Stimulated activated CD4-positive, alpha-beta T cell treated with anti-CD3 and anti-CD28 coated beads, Interleukin-1b, Interleukin-23, amount 100 ng/mL, for 1 hour (primary cell): ENCODE measurements at places on chromosomes 11 and 22.

- DNase-seq: no peak
Observed at GRCh38 chr11:45713573-45713972, 48.2 kb upstream of the CHST1 start.

DNA sequence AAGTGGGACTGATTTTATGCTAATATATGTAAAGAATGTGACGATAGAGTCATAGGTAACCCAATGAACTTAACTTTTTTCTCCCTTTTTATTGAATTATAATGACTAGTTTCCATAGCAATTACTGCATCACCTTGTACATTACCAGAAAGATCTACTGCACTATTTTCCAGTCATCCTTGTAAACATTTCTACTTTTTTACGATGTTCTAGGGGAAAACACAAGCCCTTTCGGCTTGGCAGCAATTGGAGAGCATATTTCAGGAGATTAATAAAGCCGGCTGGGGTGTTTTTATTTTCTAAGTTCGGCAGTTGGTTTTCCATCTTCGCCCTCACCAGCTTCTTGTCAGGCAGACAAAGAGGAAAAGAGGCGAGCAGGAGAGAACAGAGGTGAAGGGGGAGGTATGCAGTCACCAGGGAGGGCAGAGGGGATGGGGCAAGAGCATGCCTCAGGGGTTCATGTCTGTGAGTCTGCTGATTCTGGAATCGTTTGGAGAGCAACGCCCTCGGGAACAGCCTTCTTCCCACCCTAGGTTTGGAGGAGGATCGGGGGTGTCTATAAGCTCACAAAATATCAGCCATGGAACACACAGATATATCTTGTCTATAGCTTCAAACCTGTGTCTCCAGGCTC is 476.4 kb downstream of the MIAT start:
- DNase-seq: no peak

- no peak for DNase-seq
Observed at GRCh38 chr22:37128555-37129281, 19.2 kb upstream of the TMPRSS6 start.

DNA sequence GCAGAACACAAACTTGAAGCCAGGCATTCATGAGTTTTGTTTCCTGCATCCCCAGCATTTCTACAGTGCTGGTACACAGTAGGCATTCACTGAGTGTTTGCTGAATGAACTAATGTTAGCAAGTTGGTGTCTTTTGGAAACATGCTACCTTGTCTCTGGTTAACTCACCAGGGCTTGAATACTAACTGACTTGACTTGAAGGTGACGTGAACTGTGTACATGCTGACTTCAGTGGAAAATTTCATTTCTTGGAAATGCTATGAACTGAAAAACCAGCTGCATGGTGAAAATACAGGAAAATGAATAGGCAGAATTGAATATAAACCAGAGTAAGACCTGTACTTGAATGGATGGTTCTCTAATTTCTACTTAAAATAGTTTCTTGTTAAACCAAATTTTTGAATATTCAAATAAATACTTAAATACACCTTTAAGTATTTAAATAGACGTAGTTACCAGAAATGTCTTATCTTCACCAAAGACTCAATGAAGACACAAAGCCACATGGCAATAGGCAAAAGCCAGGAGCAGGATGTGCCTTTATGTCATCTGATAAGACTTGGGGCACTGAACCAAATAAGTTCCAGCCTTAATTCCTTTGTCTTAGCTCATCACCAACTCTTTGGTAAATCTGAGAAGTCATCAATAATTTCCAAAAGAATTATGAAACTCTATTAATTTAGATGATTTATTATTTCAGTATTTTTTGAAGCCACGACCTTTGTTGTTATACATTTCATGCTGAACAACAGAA is 39.7 kb upstream of the POU2AF2 start:
- DNase-seq: no peak

DNA sequence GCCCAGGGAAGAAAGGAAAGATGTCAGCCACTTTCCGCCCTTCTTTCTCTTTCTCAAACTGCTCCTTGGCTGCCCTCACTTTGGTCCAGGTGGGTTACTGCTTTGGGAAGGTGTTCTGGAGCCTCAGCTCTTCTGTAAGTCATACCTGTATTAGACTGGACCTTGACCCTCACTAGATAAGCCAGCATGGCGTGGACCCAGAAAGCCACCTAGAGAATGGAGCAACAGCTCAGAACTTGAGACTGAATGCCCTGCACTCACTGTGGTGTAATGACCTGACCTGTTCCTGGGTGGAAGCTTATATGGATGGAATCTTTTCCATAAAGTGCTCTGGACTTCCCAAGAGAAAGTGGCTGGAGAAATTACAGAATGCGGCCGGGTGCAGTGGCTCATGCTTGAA is 15.6 kb downstream of the ACP2 start:
- DNase-seq: no peak

GRCh38 chr11:44199816-44200215 is 104.3 kb downstream of the EXT2 start:
- DNase-seq: no peak

GRCh38 chr11:9527481-9528135 is 45.9 kb upstream of the WEE1 start:
- no peak for DNase-seq

- no peak for DNase-seq
Observed at GRCh38 chr11:75969626-75970308, 154.8 kb downstream of the UVRAG start.

DNA sequence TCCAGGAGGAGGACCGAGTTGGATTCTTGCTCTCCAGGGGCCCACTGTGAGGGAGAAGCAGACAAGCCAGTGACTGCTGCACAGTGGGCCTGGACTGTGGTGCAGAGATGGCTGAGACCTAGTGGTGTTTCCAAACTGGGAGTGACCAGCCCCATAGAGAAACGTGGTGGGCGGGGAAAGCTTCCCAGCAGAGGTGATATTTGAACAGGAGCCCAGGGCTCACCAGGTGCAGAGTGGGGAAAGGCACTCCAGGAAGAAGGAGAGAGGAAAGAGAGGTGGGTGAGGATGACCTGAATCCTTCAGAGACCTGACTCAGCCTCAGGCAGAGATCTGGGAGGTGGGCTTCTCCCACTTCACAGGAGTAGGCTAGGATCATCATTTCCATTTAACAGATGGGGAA is 52.1 kb upstream of the RASD2 start:
- no peak for DNase-seq

DNA sequence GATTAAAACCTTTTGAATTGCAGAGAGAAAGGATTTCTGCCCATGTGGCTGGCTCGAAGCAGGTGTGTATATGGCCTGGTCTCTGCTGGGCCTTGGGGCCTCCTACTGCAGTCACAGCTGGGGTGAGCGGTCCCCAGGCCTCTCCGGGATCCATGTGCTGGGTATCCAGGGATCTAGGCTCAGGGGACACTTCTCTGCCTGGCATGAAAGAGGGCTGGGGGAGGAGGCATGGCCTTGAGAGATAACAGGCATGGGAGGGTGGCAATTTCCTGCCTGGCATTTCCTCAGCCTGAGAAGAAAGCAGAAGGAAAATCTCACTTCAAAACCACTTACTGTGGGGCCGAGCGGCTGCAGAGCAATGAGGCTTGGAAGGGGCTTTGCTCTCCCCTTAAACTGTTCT is 20.3 kb upstream of the PARVG start:
- DNase-seq: no peak

- no peak for DNase-seq
Observed at GRCh38 chr11:68149417-68149816, 28.2 kb upstream of the CHKA start.

- DNase-seq: no peak
Observed at GRCh38 chr11:122207921-122208764, 92.1 kb upstream of the BLID start.

DNA sequence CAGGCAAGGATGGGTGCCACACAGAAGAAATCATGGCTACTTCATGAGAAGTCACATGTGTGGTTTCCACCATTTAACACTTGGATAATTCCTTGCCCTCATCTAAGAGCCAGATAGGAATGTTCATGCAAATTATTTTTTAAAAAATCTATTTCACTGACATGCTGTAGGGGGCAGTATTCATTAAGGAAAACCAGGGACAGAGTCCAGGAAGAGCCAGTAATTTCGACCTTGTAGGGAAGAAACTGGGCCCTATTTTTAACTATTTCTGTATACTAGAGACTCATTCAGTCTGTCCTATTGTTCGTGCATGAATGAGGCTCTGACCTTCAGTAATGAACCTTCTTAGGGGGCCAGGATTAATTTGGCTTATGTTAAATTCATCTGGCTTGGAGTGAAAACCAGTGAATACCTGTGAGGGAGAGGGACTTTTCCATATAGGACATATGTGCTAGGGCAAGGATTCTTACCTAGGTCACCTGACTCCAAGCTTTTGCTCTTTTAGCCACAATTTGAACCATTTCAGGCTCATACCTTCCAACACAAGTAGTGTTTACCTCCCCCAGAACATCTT is 192.7 kb downstream of the NAV2 start:
- DNase-seq: no peak

DNA sequence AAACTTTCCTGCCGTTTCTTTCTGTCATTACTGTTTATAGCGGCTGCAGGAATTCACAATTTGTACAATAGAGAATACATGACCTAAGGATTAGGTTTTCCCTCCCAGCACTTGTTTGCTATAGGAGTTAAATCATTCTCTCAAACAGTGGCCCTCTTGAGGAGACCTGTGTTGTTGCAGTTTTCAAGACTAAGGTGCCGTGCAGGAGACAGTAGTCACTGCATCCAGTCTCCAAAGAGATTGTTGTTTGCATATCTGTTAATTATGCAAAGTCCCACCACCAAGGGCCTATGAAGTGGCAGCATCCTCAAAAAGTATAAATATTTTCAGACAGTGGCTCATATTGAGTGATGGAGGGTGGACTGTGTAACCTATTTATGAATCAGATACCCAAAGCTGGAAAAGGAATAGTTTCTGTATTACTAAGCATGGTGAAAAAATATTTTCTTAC is 2.3 kb downstream of the PRSS23 start:
- no peak for DNase-seq

DNA sequence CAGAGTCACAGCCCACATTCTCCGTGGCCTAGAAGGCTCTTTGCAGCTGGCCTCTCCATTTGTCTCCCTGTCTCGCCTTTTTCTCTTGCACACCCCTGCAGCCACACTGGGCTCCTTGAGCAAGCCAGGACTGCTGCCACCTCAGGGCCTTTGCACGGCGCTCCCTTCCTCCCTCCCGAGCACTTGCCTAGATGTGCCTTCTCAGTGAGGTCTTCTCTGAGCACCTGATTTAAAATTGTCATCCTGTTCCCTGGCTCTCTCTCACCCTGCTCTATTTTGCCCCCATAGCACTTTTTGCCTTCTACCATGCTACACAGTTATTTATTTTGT is 102.9 kb upstream of the THY1 start:
- no peak for DNase-seq

DNA sequence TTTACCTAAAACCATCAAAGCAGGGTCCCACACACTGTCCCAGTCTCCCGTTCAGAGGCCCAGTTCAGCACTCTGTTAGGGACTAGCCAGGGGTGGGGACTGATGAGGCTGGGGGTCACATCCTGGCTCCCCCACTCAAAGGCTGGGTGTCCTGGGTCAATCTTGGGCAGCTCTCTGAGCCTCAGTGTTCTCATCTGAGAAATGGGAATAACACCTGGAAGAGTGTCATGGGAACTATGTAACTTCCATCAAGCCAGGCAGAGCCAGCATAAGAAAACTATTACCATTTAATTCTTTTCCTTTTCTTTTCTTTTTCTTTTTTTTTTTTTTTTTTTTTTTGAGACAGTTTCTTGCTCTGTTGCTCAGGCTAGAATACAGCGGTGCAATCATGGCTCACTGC is 38.4 kb downstream of the TPST2 start:
- no peak for DNase-seq

DNA sequence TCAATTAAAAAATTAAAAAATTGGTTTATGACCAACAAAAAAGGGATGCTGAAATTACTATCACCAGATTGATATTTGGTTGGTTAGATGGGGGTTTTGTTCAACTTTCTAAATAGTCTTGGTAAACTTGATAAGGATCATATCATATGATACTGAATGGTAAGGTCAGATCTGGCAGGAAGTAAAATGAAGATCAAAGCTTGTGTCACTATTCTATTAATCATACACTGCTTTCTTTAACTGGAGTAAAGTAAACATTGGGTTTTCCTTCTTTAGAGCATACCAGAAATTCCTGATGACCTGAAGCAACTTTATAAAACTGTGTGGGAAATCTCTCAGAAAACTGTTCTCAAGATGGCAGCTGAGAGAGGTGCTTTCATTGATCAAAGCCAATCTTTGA is 40.2 kb downstream of the RRM1 start:
- no peak for DNase-seq

DNA sequence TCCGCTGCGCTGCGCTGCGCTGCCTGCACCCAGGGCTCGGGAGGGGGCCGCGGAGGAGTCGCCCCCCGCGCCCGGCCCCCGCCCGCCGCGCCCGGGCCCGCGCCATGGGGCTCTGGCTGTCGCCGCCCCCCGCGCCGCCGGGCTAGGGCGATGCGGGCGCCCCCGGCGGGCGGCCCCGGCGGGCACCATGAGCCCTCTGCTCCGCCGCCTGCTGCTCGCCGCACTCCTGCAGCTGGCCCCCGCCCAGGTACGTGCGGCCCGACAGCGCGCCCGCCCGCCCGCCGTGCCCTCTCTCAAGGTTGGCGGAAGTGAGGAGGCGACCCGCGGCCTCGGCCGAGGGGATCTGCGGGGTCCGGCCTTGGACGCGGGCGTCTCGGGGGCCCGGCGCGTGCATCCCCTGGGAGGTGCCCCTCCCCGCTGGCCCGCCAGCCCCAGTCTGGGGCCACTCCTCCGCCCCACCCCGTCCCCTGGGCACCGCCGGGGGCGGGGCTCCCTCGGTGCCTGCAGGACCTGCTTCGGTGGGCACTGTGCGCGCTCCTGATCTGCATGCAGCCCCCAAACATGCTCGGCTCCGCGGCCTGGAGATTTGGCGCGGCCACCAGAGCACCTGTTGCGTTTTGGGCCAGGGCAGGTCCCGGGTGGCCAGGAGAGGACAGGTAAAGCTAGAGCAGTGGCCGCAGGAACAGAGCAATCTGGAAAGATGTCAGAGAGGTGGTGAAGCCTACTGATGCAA is 429 bp downstream of the VEGFB start:
- DNase-seq: no peak

DNA sequence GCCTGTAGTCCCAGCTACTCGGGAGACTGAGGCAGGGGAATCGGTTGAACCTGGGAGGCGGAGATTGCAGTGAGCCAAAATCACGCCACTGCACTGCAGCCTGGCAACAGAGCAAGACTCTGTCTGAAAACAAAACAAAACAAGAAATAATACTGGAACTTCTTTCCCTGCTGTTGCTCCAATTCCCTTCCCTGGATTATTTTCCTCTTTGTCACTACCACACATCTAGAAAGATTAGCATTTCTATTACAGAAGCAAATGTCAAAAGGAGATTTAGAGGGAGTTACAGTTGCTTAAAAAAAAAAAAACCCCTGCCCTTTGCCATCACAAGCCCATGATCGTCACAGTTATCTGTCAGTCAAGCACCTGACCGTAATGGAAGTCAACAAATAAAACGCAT is 17.7 kb upstream of the SCGB1D1 start:
- no peak for DNase-seq

DNA sequence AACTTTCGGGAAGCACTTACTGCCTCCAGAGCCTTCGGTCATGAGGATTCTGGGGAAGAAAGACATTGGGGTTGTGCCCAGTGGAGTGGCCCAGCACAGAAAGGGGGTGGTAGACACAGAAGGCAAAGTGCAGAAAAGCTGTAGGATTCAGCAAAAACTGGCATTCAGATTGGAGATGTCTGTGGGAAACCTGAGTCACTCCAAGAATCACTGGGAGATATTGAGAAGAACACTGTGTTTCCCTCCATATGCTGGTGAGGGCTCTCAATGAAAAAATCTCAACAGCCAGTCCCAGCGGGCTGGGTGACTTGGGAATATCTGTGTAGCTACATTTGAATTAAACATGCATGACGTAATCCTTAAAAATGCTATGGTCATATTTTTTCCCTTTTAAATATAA is 61.2 kb upstream of the RCN1 start:
- no peak for DNase-seq
